ENCODE measurements at places on chromosomes 2 and 18.

DNA sequence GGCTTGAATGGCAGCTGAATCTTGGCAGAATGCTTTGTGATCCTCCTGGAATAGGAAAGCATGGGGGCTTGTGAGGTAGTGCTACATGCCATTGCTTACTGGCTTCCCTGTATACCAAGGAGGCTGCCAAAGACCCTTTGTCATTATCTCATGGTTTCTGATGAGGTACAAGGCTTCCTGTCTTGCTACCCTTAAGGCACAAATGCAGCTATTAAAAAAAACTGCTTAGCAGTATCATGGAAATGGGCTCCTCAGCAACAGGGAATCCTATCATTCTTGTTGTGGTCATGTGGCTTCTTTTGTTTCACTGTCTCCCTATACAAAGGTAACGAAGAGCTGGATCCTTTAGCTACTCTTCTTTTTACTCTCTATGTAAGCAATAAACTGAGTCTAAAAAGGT, 6.6 kb upstream of the KANSL1L start:
- no peak for DNase-seq

GRCh38 chr18:21450913-21451312, 149.6 kb downstream of the ESCO1 start:
- DNase-seq, result no peak

DNA sequence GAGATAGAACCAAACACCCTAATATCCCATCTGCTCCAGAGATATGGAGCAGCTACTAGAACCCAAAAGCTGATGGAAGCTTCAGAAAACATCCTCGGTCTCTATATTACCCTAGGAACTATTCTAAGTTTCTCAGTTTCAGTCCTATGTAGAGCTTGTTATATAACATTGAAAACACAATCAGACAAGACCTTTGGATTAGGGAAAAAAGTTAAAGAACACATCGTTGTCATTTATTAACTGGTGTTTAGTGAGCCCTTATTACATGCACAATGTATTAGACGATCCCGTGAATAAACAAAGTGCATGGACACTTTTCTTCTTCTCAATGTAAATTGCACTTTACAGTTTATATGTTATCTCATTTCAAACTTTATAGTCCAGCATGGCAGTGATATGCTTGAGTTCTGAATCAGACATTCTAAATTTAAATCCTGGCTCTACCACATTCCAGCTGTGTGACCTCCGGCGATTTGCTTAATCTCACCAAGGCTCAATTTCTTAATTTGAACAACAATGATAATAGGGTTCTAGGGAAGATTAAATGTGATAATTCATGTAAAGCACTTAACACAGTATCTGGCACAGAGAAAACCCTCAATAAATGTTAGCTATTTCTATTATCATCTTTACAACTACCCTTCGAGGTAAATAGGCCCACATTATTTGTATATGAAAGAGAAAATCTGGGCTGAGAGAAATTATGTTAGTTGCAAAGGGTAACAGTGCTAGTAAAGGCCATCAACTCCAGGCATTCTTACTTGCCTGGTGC, 83.6 kb upstream of the PIK3C3 start:
- DNase-seq, result no peak

DNA sequence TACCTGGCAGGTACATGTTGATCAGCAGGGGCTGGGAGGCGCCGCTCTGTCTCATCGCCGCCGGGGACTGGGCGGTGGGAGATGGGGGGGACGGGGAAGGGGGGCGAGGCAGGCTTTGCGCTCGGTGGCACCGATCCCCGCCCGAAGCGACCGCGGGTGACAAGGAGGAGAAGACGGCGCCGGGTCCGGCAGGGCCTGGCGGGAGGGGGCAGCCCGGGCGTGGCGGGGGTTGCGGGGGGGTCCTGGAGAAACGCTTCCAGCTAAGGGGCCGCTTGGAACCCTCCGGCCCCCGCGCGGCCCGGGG, at the start of gene FEV:
Gene FEV, minus strand, starts transcription at position 164 of the 304 bp plus-strand sequence. Its CDS starts 109 bp downstream, at position 55.
- DNase-seq, result no peak

DNA sequence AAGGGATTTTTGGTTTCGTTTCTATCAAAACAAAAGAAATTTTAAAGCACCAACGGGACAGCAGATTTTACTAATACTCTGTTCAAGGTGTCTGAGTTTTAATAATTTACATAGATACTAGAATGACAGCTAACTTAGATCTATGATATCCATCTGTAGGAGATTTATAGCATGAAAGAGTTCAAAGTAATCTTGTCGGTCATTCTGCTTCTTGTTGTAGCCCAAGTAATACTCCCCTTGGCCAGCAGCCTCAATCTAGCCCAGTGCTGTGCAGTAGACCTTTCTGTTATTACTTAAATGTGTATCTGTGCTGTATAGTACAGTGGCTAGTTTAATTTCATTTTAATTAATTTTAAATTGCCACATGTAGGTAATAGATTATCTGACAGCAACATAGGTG, 44.7 kb downstream of the ANKRD12 start:
- no peak for DNase-seq

DNA sequence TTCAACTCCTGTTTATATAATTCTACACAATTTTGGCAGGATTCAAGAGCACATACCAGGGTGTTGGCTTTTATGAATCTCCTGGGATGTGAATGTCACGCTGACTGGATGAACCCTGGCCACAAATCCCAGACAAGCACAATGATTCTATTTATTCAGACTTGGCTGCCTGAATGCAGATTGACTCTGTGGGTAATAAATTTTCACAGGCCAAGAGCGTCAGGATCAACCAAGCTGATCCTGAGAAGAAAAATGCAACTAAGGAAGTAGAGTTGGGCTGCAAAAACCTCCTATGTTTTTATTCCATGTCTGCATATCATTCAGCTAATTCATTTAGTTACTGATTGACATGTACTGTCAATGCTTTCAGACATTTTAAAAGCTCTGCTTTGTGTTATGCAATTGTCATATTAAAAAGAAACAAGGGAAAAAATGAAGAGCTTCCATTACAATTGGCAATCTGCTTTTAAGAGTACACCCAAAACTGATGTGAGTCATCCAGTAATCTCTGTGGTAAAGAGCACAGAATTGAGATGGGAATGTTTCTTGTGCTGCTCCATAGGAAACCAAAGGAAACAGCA, 173.0 kb upstream of the REV1 start:
- DNase-seq, result no peak
